ENCODE measurements at places on chromosomes 6 and 20. TPM values are rescaled to one million over a fixed set of nuclear protein-coding genes. Genes with fewer than 3 reads are reported as not detected.

DNA sequence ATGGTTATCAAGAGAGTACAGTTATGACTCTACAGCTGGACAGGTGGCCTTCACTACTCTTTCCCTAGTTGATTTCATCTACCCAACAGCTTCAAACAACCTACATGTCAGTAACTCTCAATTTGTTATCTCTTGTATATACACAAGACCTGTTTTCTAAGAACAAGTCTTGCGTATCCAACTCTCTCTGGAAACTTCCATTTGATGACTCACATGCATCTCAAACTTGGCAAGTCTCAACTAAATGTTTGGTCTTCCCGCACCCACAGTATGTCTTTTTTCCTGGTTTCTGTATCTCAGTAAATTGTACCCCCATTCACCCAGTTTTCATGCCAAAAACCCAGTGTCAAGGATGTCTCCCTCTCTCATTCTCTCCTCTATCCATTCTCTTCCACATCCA lies 97.7 kb downstream of the BTBD9 start:
- no peak for DNase-seq

- no peak for DNase-seq
Measured at GRCh38 chr6:144278659-144279314, 6.3 kb upstream of the UTRN start.

DNA sequence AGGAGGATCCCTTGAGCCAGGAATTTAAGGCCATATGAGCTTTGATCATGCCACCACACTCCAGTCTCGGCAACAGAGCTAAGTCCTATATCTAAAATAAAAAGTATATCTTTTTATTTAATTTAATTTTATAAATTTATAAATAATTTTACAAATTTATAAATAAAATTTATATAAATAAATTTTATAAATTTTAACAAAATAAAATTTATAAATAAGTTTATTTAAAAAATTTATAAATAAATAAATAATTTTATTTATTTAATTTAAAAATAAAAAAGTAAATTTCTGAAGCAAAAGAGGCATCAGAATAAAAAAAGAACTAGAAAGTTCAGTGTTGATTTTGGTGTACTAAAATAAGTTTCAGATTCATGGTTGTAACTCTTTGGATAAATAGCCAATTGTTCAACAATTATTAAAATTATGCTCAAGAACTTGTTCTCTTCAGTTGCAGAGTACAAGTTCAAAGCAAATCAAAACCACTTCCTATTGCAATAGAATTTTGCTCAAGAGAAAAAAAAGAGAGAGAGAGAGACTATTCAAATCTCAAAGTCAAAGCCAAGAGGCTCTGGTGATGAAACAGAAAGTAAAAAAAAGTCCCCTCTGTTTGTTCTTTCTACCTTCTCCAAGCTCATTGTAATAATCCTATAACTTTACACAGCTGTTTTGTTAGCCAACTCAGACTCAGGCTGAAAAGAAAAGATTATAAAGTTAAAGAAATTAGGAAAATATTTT lies 547.5 kb upstream of the ADGRB3 start:
- no peak for DNase-seq

DNA sequence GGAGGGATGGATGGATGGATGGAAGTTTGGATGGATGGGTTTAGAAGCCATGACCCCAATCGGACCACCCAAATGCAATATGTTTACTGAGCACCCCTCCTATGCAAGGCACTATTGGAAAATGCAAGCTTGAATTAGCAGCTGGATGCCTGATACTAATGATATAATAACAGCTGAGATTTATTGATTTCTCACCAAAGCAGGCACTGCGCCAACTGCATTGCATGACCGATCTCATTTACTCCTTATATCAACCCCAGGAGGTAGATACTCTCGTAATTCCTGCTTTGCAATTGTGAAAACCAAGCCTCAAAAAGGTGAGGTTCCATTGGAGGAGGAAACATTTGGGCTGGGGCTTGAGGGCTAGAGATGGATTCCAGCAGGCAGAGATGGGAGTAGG lies 89.7 kb downstream of the KCNB1 start:
- DNase-seq, result no peak

DNA sequence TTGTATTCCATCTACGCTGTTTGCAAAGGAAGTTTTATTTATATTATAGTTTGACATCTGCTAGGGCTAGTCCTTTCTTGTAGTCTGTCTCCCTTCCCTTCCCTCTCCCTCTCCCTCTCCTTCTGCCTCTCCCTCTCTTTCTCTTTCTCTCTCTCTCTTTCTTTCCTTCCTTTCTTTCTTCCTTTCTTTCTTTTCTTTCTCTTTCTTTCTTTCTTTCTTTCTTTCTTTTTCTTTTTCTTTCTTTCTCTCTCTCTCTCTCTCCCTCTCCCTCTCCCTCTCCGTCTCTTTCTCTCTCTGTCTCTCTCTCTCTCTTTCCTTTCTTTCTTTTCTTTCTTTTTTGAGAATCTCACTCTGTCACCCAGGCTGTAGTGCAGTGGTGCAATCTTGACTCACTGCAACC lies 137.8 kb downstream of the CDKAL1 start:
- no peak for DNase-seq

- no peak for DNase-seq
Measured at GRCh38 chr20:12775041-12775440, 233.7 kb upstream of the SPTLC3 start.

DNA sequence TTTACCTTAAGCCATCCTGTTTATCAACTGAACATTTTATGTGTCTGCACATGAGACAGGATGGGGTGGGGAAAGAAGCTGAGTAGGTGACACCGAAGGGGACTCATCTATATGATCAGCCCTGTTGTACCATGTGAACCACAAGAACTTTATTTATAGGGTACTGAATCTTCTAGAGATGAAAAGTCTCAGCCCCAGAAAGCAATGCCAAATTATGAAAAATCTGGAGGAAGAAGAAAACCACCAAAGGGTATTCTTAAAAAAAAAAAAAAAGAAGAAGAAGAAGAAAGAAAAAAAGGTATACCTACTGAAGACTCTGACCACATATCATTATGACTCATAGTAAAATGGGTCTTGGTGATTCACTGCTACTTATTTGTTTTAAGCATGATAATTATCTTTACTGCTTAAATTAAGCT lies 39.8 kb upstream of the HBS1L start:
- DNase-seq, result no peak

The PRL gene
- total RNA-seq, result 0.58 TPM

All from mesenteric fat pad (tissue), 1 donor.